ENCODE measurements at places on chromosomes 2 and 18.

DNA sequence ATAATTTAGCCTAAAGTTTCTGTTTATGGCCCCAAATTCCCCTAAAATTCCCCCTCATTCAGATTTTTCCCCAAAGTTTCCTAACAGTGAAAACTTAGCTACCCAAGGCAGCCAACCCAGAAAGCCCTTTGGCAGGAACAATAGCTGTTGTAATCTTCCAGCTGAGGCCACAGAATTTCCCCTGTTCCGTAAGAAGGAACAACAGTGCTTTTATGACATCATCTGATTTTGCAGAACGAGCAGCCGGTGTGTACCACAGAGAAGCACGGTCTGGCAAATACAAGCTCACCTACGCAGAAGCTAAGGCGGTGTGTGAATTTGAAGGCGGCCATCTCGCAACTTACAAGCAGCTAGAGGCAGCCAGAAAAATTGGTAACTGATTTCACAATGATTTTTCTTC lies 6.3 kb downstream of the TNFAIP6 start:
- no peak for DNase-seq

DNA sequence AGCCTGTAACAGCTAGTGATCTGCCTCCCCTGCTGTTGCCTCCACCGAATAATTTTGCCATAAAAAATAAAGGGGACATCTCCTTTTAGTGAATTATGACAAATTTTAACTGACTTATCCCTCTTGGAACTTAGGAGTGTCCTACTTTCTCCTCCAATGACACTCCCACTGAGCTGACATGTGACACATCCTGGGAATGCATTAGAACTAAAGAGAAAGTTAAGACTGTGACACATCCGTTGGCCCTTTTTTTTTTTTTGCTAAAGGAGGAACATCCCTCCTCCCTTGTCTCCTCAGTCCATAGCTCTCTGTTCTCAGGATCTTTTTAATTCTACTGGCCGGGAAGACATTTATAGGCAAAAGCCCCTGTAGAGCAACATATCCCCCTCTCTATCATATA lies 268.2 kb downstream of the NRXN1 start:
- DNase-seq: no peak

DNA sequence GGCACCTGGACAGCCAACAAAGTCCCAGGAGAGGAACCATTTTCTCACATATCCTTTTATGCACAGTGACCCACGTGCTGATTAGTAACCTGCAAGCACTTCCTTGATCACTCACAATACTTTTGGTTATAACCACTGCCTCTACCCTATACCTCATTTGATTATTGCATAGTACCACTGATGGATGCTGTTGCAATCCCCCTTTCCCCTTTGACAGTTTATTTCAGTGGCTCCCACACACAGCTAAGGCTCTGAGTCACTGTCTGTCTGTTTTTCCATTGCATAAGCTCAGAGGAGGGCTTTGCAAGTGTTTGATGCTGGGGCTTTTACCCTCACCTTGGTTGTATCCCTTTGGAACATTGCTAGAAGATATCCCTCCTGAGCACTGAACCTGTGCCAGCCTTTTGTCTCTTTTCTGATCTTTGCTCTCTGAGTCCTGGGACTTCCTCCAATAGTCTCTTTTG lies 101.7 kb upstream of the RBBP8 start:
- DNase-seq: no peak

DNA sequence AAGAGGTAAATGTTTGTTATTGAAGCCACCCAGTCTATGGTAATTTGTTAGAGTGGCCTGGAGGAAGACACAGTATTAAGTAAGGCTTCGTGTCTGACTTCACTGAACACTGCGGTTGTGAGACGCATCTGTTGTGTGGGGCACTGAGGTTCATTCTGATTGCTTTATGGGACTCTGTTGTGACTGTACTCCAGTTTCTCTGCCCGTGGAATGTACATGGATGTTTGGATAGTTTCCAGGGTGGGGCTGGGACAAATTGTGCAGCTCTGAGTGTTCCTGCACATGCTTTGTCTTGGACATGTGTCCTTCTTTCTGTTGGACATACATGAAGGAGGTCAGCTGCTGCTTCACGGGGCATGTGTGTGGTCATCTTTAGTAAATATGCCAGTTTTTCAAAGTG lies 58.6 kb downstream of the ODC1 start:
- no peak for DNase-seq

DNA sequence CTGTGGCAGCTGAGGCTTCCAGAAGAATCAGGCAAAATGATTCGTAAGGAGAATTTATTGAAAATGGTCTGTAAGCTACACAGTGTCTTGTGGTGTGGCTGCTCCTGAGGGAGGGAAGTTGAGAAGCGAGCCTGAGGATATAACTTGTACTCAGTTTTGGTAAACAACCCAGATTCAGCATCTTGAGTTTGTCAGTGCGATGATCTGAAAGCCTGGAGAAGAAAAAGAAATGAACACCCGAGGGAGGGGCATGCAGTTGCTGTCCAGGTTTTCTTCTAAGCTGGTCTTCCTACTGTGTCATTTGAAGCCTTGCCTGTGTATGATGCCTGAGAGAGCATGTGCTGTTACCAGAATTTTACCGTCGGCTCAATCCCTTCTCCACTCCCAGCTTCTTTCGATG lies 87.3 kb downstream of the MAPK4 start:
- no peak for DNase-seq

- DNase-seq: no peak
Observed at GRCh38 chr2:10935953-10936942, 24.5 kb downstream of the KCNF1 start.

DNA sequence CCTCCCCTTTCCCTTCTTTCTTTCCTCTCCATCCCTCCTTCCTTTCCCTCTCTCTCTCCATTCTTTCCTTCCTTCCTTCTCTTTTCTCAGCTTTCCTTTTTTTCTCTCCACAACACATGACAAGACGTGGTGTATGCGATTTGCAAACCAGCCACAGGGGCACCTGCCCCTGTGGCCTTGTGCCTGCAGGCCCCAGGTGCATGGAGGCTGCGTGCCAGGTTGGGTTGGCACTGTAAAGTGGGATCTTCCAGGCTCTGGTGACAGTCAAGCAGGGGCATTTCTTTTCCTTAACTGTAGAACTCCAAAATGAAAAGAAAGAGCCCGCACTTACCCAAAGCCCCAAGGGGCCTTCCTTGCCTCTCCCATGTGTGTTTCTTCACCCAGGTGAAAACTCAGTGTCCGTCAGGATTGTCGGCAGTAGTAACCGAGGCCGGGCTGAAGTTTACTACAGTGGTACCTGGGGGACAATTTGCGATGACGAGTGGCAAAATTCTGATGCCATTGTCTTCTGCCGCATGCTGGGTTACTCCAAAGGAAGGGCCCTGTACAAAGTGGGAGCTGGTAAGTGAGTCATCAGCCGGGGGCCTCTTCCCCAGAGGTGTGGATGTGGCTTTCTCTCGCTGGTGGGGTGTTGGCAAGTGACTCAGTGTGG lies 50.9 kb downstream of the MARCO start:
- DNase-seq: no peak

DNA sequence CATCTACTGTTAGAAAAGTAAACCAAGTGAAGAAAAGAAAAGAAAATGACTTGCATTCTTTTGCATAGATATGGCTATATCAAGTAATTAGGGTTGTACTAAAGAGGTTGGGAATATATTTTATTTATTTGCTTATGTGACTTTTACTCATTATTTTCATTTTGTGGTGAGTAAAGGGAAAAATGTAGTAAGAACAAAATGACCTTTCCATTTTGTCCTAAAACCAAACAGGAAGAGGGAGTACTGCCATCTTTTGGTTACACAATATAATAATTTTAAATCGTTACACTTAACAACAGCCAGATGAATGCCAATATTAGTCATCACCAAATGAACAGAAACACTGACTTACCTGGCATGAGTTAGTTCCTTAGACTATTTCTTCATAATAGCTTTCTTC lies 47.3 kb upstream of the NDUFV2 start:
- no peak for DNase-seq

- no peak for DNase-seq
Observed at GRCh38 chr18:32683044-32683443, 89.8 kb downstream of the KLHL14 start.

DNA sequence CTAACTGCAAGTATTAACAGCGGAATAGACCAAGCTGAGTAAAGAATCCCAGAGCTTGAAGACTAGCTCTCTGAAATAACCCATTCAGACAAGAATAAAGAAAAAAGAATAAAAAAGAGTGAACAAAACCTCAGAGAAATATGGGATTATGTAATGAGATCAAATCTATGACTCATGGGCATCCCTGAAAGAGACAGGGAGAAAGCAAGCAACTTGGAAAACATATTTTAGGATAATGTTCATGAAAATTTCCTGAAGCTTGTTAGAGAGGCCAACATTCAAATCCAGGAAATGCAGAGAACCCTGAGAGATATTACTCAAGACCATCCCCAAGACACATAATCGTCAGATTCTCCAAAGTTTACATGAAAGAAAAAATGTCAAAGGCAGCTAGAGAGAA lies 17.3 kb downstream of the PFN4 start:
- DNase-seq: no peak

- DNase-seq: peak; percentile 55
Observed at GRCh38 chr18:49510393-49511115, 23.5 kb upstream of the C18orf32 start.

- DNase-seq: no peak
Observed at GRCh38 chr18:3250237-3251107, 2.9 kb downstream of the MYL12A start.

DNA sequence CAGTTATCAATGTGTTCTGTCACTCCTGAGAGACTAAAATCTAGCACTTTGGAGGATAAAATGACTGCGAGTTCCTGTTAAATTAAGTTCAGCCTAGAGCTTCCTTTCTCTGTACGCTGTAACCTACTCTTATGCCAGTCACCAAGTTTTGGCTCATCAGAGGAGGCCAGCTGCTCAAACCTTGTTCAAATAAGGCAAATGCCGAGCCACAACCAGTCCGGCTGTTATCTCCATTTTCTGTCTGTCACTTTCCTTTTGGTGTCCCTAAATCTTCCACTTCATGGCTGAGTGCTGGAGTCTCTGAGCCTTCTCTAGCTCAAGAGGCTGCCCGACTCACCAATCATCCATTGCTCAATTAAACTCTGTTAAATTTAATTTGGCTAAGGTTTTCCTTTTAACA lies 33.5 kb upstream of the PXDN start:
- DNase-seq: no peak

DNA sequence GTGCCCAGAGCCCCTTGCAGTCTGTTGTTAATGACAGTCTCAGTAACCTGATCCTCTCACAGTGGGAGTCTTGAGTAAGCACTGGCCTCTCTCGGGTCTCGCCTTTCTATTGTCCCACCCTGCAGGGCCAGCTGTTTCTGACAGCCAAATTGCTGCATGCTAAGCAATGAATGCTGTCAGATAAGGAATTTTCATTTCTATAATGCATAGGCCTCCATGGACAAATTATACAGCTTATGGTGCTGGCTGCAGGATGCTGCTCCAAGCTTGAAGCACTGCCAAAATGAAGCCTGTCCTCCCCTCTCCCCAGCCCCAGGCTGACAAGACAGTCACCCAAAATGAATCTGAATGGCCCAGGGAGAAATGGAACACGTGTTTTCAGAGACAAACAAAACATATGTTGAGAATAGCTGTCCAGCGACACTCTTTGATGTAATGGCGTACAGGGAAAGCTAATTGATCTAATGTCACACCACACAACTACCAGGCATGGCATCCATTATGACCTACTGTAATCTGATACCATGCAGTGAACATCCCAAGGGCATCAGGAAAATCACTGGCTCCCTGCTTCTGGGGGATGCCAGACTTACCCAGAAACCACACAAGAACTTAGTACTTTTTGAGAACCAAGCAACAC lies 36.8 kb downstream of the ACVR1 start:
- peak; percentile 89 for DNase-seq

DNA sequence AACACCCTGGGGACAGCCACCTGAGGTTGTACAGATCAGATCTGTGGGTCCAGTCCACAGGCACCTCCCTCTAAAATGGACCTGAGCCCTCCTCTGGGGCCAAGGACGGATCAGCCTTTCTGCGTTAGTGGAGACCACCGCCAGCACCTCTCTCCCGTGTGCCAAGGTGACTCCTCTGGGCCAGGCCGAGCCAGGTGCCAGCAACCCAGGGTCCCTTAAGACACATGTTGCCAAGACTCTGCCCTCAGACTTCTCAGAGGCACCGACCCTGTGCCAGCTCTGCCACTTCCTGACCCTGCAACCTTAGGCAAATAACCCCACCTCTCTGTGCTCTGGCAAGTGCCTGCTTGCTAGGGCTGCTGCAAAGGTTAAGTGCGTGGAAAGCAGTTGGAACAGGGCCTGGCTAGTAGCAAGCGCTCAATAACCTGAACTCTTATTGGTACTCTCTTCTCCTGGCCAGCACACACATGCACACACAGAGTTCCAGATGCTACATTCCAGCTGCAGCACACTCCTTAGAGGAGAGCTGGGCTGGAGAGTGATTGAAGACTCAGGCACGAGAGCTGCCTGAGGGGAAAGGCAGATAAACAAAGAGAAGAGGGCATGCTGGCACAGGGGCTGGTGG lies 105.6 kb downstream of the TNS1 start:
- no peak for DNase-seq

DNA sequence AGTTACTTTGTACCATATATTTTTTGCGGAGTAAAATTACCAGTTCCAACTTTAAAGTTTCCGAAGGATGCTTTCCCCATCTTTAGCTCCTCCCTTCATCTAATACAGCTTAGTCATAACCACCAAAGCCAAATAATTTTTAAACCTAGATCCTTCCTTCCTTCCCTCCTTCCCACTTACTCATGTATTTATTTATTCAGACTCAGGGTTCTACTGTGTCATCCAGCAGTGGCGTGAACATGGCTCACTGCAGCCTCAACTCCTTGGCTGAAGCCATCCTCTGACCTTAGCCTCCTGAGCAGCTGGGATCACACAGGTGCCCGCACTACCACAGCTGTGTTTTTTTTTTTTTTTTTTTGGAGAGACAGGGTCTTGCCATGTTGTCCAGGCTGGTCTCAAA lies 4.4 kb downstream of the LPIN2 start:
- DNase-seq: no peak
